ENCODE measurements at places on chromosomes 4 and X.
A peak's percentile ranks its signal among the peaks of the same experiment; 100 is the strongest.

- DNase-seq = no peak
Observed at GRCh38 chrX:123330229-123330942, 146.3 kb downstream of the GRIA3 start.

GRCh38 chr4:75820197-75820596 lies 82.1 kb downstream of the PPEF2 start:
- no peak for DNase-seq

DNA sequence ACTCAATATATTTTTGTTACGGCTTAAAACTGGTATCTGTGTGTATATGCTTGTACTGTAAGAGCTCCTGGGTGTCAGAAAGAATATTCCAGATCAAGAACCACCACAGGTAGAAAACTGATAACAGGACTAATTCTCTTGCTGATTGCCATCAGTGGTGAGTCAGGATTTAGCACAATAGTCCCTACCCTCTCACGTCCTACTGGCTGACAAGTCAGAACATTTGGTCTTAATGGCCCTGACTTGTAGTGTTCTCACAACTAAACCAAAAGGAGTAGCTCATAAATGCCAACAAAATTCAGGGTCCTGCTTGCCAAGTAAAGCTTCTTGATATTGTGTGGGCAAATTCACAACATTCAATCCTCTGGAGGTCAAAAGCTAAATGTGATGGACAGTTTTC lies 105.2 kb upstream of the MAB21L2 start:
- DNase-seq = no peak

DNA sequence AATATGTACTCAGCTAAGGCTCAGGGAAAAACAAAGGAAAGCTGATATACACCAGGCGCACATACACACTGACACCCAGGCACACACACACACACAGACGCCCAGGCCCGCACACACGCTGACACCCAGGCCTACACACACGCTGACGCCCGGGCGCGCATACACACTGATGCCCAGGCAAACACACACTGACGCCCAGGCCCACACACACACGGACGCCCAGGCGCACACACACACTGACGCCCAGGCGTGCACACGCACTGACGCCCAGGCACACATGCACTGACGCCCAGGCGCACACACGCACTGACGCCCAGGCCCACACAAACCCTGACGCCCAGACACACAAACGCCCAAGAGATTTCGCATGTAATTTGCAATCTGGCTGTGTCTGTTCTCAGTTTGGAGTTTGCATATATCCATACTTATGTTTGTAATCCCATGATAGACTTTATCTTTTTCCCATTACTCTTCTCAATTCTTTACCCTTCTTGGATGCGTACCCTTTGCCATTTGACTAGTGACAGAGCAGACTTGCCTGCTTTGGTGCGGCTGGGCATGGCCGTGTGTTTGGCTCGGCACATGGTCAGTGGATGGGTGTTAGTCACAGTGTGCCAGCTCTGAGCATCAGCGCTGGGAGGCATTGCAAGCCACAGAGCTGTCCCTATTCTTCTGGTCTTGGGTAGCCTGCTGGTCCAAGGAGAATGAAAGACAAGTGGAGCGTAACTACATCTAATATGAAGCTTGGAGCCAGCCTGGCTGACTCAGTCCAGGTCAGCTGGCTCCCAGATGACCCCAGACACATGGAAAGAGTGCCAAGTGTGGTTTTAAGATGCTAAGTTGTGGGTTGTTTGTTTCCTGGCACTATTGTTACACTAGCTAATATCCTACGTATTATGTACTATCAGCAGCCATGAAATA lies 632.4 kb upstream of the ZFP42 start:
- DNase-seq = no peak

DNA sequence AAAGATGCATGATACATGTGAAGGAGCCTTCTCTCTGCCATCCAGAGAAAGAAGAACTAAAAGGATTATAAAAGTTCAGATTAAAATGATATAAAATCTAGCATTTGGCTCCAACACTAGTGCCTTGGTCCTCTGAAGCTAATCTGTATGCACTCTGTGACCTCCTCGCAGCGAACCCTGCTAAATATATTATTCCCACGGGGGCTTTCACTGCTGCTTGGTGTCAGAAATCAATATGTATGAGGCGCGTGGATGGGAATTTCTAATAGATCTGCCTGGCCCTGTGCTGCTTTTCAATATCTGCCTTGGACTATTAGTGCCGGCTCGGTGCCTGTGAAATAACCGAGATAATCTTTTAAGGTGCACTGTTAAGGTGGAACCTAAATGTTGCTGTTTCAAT lies 69.7 kb downstream of the CXXC4 start:
- no peak for DNase-seq

- peak; percentile 15 for DNase-seq
Observed at GRCh38 chr4:99811850-99812249, 4.8 kb upstream of the DAPP1 start.

- DNase-seq = peak; percentile 4
Observed at GRCh38 chrX:51837921-51838320, 55.5 kb upstream of the MAGED1 start.

- no peak for DNase-seq
Observed at GRCh38 chrX:132474544-132475248, 14.1 kb downstream of the MBNL3 start.
